ENCODE measurements at places on chromosomes 12 and 14.

DNA sequence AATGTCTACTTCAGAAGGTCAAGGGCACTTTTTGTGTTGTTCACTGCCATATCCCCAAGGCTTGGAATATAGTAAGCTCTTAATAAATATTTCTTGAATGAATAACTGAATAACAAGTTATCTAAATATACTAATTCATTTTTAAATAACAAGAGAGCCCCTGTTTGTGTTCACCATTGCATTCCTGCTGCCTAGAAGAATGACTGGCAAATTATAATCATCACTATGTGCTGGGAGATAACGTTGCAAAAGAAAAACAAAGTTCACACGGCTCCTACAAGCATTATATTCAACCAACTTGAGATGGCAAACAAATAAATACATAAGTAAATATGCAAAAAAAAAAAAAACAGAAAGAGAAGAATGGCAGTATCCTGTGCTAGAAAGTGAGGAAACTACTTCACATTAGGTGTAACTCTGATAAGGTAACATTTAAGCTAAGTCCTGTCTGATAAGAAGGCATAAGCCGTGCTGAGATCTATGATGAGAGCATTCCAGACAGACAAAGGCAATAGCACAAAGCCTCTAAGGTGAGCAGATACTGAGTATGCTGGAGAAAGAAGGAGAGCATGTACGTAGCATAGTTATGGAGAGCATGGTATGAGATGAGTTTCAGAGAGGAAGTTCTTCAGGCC, 9.2 kb upstream of the TSPAN8 start:
- DNase-seq, result no peak

- no peak for DNase-seq
These were observed 149.0 kb upstream of the AMIGO2 start for GRCh38 chr12:47228802-47229201.

- DNase-seq, result no peak
These were observed 500.4 kb downstream of the NELL2 start for GRCh38 chr12:44375694-44376093.

DNA sequence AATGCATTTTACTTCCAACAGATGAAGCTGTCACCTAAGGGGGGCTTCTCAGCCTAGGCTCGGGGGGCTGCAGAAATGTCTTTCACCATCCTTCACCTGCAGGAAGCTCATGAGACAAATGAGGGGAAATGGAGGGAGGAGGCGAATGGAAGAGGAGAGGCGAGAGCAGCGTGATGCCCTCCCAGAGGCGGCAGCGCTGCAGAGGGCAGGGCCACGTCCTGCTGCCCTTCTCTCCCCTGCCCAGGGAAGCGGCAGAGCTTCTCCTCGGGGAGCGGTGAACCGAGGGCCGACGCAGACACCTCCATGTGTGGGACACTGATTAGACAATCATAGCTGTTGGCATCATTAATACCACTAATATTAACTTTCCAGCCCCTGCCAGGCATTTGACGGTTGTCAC, 78.3 kb downstream of the SERPINA3 start:
- DNase-seq, result no peak

- no peak for DNase-seq
These were observed 376.3 kb upstream of the RGS6 start for GRCh38 chr14:71555654-71556559.

GRCh38 chr14:54330876-54331275, 65.9 kb upstream of the CDKN3 start:
- no peak for DNase-seq

DNA sequence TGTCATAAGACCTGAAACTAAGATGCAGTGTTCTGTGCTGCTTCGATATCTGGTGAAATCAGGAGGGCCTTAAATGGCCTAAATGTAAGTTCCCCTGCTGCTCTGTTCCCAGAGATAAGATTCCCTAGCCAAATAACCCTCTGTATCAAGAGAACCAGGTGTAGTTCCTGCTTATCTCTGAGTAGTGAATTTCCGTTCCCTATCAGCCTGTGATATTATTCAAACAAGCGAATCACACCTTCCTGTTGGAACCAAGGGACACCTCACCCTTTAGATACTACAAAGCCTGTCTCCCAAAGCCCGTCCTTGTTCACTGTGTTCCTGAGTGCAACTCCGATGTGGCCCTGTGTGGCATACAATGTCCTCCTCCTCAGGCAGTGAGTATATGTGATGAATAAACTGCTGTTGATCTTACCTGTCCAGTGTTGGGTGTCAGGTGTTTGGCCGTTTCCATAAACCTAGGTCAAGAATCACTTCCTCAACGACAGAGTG, 52.2 kb upstream of the COCH start:
- no peak for DNase-seq

DNA sequence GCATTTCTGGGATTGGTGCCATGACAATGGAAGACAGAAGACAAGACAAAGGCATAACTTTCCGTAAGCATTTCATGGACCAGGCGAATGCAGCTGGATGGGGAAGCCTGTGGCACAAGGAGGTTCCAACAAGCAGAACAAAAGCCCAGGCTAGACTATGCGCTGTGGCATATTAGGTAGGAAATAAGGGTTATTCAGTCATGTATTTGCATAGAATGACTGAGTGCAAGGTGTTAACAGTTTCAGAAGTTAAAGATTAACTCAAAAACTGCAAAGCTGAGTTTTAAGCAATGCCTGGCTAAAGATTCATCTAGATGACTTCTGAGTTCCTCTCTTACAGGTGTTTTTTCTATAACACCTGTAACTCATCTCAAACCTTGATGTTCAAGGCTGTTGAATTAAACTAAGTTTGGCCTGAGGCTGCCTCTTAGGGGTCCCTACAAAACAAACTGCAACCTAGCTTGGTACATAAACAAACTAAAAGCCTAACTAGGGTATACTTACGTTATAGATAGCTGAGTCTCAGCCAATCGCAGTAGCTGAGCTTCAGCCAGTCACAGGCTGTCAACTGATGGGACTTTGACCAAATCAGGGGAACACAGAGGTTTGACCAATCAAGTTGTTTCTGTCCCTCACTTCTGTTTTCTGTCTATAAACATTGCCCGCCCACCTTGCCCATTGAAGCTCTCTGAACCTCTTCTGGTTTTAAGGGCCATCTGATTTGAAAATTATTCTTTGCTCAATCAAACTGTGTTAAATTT, 52.2 kb upstream of the PLBD1 start:
- no peak for DNase-seq

GRCh38 chr14:96960598-96961116, 163.5 kb downstream of the VRK1 start:
- DNase-seq, result no peak

- DNase-seq, result no peak
These were observed 3.7 kb upstream of the RTL1 start for GRCh38 chr14:100907240-100907639.

DNA sequence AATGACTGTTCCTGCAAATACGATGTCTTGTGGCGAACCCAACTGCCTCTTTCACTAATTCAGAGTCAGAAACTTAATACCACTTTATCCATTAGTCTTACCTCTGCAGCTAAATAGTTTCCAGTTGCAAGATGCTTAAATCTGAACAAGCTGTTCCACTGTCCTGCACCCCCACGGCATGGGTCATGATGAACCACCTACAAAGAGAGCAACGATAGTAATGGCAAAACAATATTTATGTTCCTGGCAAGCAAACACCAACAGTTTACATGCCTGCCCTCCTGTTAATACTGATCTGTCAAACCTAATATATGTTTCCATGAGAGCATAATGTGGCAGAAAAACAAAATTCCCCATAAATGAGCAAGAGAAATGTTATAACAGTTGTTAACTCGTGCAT, 121.9 kb downstream of the ITPR2 start:
- DNase-seq, result no peak

DNA sequence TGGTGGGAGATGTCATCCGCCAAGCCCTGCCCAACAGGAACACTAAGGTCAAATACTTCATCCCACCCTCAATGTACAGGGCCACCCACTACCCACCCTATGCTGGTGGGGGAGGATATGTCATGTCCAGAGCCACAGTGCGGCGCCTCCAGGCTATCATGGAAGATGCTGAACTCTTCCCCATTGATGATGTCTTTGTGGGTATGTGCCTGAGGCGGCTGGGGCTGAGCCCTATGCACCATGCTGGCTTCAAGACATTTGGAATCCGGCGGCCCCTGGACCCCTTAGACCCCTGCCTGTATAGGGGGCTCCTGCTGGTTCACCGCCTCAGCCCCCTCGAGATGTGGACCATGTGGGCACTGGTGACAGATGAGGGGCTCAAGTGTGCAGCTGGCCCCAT, 3.5 kb downstream of the B3GNT4 start:
- no peak for DNase-seq

DNA sequence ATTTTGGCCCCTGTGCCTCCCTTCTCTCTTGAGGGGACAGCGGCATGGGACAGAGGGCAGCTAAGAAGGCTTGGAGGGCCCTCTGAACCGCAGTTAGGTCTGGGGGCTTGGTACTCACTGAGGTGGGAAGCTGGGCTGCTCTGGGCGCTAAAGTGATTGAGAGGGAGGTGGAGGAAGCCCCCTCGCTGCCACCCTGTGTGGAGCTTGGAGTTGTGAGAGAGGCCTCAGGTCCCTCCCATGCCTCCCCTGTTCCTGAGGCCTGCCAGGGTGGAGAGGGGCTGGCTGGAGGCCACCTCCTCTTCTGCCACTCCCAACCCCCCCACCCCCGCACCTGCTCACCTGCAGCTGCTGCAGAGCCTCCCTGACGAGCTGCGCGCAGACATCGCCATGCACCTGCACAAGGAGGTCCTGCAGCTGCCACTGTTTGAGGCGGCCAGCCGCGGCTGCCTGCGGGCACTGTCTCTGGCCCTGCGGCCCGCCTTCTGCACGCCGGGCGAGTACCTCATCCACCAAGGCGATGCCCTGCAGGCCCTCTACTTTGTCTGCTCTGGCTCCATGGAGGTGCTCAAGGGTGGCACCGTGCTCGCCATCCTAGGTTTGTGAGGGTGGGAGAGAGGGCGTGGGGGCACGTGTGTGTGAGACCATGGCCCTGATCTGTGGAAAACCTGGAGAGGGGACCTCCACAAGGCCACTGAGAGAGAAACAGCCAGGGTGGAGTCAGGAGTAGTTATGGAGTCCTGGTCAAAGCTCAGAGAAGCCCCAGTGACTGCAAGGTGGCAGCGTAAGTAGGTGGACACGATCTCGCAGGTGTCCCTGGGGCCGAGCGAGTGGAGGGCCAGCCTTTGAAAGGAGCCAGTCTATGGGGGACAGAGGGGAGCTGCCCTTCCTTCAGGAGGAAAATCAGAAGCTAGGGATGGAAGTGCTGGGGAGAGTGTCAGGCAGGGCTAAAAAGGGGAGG, 11.2 kb downstream of the KCNH3 start:
- peak; percentile 61 for DNase-seq

GRCh38 chr14:104600805-104601204, 3.8 kb downstream of the TMEM179 start:
- DNase-seq, result no peak

- DNase-seq, result no peak
These were observed 583.0 kb downstream of the TMEM121 start for GRCh38 chr14:106109337-106109736.

DNA sequence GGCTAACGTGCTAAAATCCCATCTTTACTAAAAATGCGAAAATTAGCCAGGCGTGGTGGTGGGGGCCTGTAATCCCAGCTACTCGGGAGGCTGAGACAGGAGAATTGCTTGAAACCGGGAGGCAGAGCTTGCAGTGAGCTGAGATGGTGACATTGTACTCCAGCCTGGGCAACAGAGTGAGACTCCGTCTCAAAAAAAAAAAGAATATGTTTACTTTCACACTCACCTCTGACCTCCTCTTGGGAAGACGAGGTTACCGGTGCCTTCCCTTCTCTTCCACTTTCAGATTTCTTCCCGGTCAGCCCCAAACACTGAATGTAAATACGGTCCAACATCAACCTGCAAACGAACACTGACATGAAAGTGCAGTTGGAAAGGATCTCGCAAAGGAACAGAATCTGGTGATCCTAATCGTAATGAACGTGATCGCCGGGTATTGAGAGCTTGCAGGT, 31.8 kb upstream of the PPP1R13B start:
- no peak for DNase-seq

GRCh38 chr12:13764748-13765147, 216.7 kb downstream of the GRIN2B start:
- DNase-seq, result no peak

DNA sequence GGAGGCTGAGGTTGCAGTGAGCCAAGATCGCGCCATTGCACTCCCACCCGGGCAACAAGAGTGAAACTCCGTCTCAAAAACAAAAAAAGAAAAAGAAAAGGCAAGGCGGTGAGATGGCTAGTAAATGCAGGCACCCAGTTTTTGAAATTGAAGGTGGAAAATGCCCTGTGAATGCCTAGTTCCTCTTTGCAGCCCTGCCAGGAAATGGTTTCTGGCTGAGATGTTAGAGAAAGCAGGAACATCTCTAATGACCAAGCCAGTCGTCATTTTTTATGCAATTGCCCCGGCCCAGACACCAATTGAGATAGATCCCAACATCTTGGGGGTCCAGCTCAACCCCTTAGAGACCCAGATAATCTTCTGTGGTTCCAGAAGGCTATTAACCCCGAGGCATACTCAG, 17.0 kb downstream of the SLC8A3 start:
- no peak for DNase-seq

DNA sequence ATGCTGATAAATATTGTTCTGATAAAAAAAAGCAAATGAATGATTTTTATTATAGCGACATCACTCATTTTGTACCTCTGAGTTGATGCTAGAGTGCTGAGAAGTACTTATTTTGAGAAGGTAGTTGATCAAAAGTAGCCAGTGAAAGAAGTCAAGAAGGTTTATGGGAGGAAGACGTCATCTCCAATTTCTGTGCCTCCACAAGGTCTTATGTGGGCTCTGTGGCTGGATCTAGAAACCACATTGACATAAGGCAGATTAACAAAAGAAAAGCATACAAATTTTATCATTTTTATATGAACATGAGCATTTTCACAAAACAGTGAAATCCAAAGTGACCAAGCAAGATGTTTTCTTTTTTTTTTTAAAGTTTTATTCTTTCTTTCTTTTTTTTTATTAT, 289.5 kb upstream of the FAR2 start:
- DNase-seq, result no peak

GRCh38 chr14:37903343-37904191, 304.1 kb upstream of the SSTR1 start:
- DNase-seq, result peak; percentile 50

GRCh38 chr12:45256721-45257120, 40.8 kb downstream of the ANO6 start:
- no peak for DNase-seq

- no peak for DNase-seq
These were observed 18.9 kb downstream of the ERP27 start for GRCh38 chr12:14919455-14919854.

DNA sequence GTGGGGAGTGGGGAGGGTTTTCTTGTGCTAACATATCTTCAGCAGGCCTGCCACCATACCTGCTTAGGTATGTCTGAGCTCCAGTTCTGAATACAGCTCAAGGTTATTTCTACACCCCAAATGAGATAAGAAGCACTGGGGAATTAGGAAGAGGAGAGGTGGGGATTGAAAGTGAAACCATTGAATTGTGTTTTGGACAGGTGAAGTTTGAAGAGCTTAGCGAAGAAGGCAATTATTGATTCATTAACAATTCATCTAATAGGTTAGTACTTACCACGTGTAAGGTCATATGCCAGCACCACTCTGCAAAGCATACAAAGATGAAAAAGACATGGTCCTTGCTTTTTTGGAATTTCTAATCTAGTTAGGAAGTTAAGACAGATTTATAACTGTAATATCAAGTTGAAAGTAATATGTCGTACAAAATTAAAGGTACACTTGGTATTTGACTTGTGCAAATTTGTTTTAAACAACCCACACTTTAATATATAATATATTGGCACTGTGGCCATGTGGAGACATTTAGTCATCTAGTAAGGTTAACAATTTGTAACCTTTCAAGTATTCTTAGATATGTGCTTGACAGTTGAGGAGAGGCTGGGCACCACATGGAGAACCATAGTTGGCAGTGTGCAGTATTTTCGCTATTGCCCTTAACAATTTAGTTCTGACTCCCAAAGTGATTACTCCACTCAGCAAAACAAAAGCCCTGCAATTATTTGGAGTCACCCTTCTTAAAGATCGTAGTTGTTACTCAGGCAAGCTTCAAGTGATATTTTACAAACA, 3.6 kb downstream of the SMCO3 start:
- DNase-seq, result no peak

Data from SHP77 (cell line).